ENCODE measurements at places on chromosomes 7 and 10.

GRCh38 chr7:26620352-26620751, 244.0 kb downstream of the SKAP2 start:
- DNase-seq = no peak

- no peak for DNase-seq
These were observed 10.1 kb downstream of the NPC1L1 start for GRCh38 chr7:44530990-44531389.

GRCh38 chr10:71068861-71069271, 143.5 kb upstream of the UNC5B start:
- DNase-seq = no peak

GRCh38 chr10:73406846-73407245, 7.0 kb downstream of the ANXA7 start:
- no peak for DNase-seq

DNA sequence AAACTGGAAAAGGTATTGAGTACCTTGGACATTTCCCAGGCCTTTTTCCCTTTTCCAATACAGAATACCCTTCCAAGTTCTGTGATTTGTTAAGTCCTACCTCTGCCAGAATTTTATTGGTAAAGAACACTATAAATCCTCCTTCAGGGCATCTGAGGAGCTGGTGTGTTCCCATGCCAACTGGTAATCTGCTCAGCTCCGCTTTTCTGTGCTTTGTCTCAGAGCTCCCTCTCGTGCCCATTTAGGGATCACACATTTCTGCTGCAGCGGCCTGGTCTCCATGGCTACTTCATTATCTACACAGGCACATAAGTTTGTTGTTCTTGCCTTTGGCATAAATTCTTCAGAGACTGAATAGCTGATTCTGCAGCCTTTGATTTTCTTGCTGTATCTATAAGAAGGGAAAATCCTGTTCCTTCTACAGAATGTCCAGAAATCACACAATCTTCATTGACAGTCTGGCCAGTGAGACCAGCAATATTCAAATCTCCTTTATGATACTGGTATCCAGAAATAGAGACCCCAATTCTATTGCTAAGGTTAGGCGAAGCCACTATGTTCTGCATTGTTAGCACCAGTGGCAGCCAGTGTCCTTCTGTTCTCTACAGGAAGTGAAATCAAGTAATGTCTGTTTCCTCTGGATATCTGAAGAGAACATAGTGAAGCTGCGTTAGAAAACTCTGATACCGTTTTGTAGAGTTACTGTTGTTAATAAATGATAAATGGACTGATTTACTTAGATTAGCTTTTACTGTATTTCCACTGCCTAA, 51.9 kb downstream of the DENND11 start:
- no peak for DNase-seq

DNA sequence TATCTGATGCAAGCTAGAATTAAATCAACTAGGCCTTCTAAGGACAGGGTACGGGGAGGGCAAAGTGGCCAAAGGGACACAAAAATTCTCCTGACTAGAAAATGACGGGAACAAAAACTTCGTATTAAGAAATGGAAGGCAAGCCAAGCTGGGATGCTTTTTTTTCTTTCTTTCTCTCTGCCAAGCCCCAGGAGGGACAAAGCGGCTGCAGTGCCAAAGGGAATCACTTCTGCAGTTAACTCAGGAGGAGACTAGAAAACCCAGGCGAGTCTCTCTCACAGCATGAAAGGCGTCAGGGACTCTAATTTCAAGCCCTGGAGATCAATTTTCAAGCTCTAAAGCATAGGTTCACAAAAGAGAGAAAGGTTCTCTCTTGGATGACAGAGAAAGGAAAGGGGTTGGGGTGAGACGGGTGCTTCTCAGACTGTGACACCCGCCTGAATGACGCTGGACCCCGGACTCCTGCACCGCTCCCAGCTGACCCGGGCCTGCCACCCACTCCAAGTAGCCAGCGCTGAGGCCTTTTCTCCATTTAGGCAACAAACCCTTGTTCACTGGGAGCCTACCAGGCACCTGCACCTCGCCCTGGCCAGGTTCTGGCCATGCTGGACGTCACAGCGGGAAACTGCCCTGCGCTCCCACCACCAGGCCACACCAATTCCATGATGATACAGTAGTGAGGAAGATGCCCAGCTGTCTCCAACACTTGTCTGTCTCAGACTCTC, 56.5 kb downstream of the KIAA1549 start:
- no peak for DNase-seq

GRCh38 chr7:143236408-143236990, 14.7 kb downstream of the TAS2R40 start:
- no peak for DNase-seq

DNA sequence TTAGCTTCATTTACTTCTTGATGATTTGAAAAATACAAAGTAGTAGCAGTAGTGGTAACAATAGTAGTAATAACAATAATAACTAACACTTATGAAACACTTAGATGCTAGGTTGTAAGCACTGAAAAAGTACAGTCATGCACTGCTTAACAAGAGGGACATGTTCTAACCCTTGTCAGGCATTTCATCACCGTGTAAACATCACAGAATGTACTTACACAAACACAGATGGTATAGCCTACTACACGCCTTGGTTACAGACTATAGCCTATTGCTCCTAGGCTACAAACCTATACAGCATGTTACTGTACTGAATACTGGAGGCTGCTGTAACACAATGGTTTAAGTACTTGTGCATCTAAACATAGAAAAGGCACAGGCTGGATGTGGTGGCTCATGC, 60.6 kb downstream of the PUS7 start:
- no peak for DNase-seq

DNA sequence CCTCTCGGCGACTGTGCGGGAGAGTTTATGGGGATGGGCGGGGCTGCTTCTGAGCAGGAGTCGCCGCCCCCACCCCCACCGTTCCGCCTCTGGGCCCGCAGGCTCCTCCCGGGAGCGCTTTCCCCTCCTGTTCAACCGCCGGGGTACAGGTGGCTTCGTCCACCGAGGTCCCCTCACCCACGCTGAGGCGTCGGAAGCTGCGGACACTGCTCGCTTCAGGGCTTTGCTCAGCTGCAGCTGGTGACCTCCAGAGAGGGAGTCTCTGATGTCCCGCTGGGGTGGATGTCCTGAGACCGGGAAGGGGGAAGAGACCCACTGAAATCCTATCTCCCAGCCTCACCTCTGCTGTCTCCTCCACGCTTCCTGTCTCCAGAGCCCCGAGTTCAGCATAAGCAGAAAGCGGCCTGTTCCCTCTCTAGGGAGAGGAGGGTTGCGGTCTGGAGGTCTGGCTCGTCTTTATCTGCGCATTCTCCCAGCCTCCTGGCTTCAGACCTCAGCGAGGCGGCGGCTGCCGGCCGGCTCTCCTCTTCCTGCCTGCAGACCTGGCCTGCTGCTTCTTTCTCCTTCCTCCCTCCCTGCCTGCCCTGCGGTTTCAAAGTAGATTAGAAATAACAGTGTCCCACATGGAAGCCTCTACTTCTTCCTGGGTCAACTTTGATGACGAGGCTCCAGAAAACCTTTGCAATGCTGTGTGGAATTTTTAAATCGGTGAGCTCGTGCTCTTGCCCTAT, 1.8 kb downstream of the CYP2E1 start:
- DNase-seq = no peak

DNA sequence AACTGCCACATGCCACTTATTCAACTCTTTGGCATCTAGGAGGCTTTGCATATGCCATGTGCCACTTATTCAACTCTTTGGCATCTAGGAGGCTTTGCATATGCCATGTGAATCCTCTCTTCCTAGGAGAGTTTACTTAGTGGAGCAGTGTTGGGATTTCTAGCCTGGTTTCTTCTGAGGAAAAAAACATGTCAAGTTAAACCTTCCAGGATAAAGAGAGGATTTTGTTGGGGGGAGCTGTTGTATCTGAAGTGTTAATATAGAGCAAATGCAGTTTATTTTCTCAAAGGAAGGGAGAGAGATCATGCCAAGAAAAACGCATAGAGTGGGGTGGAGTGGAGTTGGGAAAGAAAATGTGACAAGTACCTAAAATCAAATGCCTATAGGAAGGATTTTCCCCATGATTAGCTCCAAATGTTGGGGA, 91.5 kb downstream of the MCU start:
- no peak for DNase-seq

- no peak for DNase-seq
These were observed 207.3 kb downstream of the KIAA1217 start for GRCh38 chr10:24416248-24416647.

- DNase-seq = no peak
These were observed 2.5 kb upstream of the KCNH2 start for GRCh38 chr7:150980663-150981062.

DNA sequence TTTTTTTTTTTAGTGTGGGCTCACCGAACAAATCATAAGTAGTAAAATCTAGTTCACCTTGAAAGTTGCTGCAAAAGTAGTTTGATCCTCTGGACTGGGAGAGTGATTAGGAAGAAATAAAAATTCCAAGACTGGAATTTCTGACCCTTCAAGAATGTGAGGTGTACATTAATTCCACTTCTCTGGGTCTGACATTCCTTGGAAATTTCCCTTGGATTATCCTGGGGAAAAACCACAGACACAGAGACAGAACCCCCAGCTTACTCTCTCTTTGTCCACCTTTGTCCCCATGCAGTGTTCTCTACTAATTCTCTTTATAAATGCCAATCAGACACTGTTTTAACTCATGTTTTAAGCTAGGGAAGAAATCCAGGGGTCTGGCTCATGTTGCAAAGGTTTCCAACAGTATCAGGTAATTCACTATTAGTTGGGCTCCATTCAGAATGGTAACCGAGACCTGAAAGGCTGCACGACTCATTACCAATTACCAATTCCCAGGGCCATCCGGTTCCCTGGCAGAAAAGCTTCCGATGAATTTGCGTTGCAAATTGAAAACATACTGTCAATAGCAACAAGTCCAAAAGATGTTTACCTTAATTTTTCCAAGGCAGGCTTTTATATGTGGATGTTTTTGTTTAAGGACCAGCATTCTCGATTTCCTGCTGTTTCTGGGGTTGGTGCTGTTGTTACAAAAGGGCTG, 86.3 kb downstream of the BAMBI start:
- no peak for DNase-seq

DNA sequence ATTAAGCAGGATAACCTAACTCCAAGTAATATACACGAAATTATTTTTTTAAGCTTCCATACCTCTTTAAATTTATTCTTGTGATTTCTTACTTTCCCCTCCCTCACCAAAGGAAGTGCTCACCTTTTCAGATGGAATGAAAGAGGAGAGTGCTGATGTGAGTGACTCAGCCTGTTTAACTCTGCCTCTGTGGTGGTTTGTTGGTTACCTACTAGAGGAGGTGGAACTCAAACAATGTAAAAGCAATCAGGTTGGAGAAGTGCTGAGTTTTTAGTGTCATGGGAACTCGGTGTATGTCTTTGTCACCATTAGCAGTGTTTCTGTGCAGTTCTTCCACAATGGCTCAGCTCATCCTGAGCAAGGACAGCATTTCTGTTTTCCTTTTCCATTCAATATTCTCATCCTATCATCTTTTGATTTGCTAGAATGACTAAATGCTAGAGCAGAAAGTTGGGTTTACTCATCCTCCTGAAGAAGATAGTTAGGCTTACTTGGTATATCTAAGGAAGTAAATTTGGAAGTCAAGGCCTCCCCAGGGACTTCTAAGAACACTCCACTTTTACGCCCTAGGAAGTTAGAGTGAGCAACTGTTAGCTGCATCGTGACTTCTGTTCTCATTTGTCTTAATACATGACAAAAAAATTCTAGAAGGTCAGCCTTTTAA, 6.0 kb downstream of the ADD3 start:
- no peak for DNase-seq

DNA sequence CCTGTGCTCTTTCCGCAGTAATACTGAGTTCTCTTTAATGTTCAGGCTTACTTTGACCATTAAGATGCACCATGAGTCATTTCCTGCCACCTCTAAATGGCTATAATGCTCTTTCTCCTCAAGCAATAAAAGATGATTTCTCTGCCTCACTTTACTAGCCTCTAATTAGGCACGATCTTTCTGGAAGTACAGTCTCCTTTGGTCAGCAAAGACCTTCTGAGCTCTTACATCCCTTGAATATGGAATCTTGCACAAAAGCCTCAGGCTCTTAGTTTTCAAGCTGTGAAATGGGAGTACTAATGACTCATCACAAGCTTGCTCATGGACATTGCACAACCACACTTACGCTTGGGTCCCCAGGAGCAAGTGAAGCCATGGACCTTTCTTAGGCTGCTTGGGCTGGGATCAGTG, 85.9 kb downstream of the FRMD4A start:
- DNase-seq = no peak

DNA sequence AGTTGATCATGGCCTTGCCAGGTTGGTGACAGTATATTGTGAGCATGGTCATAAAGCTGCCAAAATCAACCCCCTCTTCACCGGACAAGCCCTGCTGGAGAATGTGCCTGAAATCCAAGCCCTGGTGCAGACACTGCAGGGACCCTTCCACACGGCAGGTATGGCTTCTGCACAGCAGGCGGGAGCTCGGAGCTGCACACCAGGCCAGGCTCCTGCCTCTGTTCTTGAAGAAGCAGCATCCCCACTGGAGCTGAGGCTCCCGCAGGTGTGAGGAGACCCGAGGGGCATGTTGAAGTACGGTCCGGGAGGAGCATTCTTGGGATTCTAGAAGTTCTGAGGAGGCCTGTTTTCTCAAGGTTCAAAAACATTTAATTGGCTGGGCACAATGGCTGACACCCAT, 12.7 kb downstream of the DHTKD1 start:
- DNase-seq = no peak

DNA sequence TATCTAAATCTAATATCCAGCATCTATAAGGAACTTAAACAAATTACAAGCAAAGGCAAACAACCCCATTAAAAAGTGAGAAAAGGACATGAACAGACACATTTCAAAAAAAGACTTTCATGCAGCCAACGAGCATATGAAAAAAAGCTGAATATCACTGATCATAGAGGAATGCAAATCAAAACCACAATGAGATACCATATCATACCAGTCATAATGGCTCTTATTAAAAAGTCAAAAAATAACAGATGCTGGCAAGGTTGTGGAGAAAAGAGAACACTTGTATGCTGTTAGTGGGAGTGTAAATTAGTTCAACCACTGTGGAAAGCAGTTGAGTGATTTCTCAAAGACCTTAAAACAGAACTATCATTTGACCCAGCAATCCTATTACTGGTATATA, 334.4 kb upstream of the CACNA2D1 start:
- no peak for DNase-seq

GRCh38 chr7:12896316-12896715, 208.9 kb downstream of the ARL4A start:
- DNase-seq = no peak

GRCh38 chr10:120802935-120803334, 48.2 kb upstream of the WDR11 start:
- no peak for DNase-seq

DNA sequence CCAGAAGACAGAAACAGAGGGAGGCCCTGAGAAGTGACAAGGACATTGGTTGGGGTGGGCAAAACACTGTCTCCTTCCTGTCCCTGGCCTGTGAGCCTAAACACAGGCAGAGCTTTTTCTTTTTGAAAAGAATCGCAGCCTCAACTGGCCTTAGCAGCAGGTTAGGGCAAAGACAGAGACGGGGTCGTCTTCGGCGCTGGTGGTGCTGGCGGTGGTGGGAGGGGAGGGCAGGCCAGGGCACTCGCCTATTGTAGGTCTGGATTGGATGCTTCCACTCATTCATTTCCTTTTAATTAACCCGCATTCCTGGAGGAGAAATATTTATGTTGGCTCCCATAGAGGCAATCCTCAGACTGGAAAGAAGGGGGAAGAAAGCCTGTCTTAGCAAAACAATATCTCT, 22.6 kb downstream of the WNT8B start:
- DNase-seq = no peak
